ENCODE measurements at places on chromosomes 3 and 15.
A peak's percentile ranks its signal among the peaks of the same experiment; 100 is the strongest.

- DNase-seq, result no peak
These were observed 4.5 kb downstream of the EOGT start for GRCh38 chr3:69008980-69009379.

- no peak for DNase-seq
These were observed 297.7 kb upstream of the TMCO5A start for GRCh38 chr15:37636736-37637135.

DNA sequence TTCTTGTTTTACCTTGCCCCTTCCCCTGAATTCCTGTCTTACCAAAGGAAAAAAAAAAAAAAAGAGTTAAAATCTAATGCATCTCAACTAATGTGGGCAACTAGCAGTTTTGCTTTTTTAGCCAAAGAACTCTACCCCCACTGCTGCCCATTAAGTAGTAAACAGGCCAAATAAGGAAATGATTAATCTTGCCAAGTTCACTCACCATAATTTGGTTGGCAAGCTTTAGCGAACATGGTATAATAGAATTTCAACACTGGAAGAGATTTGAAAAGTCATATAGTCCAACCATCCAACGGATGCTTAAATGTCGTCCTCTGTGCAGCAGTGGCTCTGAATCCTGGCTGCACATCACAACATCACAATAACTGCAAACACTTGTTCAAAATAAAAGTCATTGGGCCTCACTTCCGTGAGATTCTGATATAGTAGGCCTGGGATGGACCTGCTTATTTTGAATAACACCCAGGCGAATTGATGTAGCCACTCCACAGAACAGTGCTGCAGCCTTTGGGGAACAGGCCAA, 142.0 kb upstream of the UBE2E1 start:
- DNase-seq, result no peak

- no peak for DNase-seq
These were observed 56.8 kb downstream of the PHLDB2 start for GRCh38 chr3:111915905-111916304.

- no peak for DNase-seq
These were observed 50.2 kb upstream of the GMNC start for GRCh38 chr3:190912736-190913135.

GRCh38 chr3:66483006-66483405, 17.8 kb downstream of the LRIG1 start:
- DNase-seq, result no peak

- no peak for DNase-seq
These were observed 48.6 kb downstream of the CDAN1 start for GRCh38 chr15:42688301-42688700.

DNA sequence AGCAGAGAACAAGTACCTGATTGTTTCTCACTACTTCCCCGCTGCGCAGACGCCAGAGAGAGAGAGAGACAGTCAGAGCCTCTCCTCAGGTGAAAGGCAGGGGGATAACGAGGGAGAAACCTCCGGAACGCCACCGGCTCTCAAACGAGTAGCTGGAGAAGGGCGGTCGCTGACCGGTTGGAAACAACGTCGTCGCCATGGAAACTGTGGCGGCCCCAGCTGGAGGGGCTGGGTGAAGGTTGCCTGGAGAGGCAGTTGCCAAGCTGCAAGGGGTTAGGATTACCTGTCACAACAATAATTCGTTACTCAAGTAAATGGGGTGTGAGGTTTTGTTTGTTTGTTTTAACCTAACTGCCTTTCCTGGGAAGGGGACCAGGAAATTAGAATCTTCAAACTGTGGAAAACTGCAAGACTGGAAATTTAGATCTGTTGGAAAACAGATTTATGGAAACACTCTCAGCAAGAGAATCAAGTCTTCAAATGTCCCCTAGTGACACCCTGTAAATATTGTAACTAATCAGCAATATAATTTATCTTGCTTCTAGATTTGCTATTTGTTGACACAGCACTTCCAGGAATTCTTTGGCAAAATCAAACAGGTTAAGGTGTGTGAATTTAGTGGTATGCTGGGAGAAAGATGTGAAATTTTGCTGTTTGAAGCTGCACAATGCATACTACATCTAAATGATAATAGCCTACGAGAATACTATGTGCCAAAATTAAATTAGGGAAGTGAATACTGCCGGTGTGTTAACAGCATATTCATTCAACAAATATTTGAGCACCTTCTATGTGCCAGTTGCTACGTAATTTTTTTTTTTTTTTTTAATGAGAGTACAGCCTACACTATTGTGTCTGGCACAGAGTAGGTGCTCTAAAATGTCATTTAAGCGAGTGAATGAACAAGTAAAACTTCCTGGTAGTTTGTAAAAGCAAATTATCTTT, at the start of gene DNAH12:
Gene DNAH12 (minus strand): TSS at position 164 of the 945 bp plus-strand sequence. CDS start 1,474 bp downstream, outside the sequence.
- DNase-seq, result peak; percentile 88

DNA sequence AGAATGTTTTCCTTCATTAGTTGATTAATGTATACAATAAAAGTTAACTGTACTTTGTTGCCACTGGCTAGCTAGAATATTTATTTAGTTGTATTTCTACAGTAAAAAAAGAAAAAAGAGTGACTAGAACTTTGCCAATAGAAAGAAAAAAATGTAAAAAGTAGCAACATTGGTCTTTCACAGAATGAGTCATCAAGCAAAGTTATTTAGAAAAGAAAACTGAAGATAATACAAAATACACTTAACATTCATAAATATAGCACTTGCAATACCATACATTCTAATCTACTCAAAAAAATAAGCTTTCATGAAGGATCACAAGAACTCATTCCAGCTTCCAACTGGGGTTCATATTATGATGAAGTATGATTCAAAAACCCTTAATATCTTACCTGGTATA, 83.4 kb downstream of the AQR start:
- no peak for DNase-seq

- no peak for DNase-seq
These were observed 100.8 kb downstream of the KLF13 start for GRCh38 chr15:31427411-31427810.

GRCh38 chr15:67097930-67098740, 32.7 kb downstream of the SMAD3 start:
- no peak for DNase-seq

DNA sequence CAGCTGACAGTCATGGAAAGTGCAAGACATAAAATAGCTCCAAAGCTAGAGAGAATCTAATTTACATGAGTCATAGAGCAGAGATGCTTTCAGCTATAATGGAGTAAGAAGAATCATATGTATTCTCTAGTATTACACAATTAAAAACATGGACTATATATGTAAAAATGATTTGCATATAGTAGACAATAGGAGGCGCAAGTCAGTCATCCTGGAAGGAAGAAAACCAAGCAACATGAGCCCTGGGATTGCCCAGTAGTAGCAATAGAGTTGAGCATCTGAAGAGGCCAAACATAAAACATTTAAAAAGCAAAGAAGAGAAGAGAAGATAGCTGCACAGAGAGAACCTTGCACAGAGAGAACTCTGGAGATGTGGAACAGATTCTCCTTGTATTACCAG, 455.0 kb downstream of the EPHA3 start:
- no peak for DNase-seq

DNA sequence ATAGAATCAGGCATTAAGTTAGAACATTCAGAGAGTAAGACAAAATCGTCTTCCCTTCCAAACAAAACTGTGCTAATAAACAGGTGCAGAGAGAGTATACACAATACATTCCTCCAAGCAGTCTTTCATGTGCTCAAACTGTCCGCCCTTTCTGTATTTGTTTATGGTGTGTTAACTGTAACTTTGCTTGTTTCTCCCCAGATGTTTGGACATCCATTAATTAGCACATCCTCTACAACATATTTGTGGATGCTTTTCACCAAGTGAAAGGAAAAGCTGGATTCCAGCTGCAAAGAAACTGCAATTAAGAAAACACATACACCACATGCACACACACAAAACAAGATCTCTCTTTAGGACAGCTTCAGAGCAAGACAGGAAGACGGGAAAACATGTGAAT, 912.6 kb downstream of the NTRK3 start:
- DNase-seq, result no peak

GRCh38 chr15:44441095-44441501, 13.7 kb downstream of the CTDSPL2 start:
- no peak for DNase-seq

- no peak for DNase-seq
These were observed 49.5 kb upstream of the SLC9A9 start for GRCh38 chr3:143897576-143898295.

DNA sequence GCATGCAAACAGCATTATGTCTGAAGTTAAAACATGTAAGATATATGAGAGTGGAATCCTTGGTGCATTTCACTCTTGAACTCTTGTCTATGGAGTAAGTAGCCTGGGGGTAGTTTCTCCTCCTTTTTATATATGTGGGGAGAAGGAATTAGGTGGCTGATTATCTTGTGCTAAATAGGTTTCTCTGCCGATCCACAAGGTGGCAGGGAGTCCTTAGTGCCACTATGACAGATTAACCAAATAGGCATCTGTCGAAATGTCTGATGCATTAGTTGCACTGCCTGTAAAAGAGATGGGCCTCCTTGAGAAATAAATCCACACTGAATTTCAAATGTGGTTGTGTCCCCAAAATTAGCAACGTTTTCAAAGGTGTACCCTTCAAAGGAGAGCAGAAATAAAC, 170.1 kb downstream of the CNTN4 start:
- no peak for DNase-seq

DNA sequence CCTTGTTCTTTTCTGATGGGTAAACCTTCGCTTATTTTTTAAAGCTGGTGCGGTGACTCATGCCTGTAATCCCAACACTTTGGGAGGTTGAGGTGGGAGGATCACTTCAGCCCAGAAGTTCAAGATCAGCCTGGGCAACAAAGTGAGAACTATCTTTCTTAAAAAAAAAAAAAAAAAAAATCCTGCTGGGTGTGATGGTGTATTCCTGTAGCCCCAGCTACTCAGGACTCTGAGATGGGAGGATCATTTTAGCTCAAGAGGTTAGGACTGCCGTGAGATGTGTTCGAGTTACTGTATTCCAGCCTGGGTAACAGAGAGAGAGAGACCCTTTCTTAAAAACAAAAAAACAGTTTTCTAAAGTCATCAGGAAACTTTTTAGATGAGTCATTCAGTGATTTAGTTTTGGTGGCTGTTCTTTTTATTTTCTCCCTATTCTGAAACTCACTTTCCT, 37.7 kb downstream of the SLMAP start:
- no peak for DNase-seq

DNA sequence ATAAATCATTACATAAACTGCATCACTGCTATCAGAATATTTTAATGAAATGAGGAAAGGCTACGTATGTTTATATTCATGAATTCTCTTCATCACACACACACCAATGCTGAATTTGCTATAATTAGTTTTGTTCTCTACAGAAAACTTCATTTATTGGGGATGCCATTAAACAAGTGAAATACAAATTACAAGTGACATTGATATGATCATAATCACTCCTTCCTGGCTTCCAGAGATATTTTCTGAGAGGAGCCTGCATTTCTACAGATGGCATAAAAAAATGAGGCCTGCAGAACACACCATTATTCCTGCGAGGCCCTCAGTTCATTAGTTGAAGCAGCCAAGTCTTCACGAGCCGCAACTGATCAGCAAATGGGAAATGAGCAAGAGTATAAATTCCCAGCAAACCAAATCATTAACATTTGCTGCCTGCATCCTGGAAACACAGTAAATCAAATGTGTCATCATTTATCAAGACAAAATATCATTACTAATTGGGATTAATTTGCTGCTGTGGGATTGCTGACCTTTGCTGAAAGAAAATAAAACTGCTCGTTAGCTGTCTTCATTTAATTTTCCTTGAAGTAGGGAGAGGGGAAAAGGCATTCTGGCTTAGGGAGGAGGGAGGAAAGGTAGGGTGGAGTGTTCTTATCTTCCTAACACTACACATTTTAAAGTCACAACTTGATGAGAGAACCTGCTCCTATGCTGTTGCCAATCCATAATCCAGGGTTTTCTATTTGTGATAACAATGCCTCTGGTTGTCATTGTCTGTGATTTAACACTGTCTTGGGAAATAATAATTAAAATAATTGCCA, 921.9 kb downstream of the SQOR start:
- no peak for DNase-seq

All from left renal pelvis (tissue), 4 donors.